ENCODE measurements at places on chromosomes 1 and 21.

DNA sequence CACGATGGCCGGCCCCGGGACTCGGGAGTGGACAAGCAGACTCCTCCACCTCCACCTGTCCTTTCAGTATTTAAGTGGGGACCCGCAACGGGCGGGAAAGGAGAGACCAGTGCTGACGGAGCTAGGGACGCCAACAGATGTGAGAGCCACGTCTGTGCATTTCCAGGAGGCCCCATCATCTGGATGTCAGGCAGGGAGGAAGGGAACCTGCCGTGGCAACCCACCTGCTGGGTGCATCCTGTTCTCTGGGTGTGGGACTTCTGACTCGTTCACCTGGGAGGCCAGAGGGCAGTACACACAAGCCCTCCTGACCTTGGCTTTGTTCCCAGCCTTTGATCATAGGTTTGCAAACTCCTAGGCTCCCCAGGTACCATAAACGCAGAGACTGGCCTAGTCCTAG, 5.6 kb upstream of the PCBP3 start:
- DNase-seq, result no peak

- no peak for DNase-seq
Measured at GRCh38 chr1:81004011-81004410, 796.7 kb upstream of the ADGRL2 start.

DNA sequence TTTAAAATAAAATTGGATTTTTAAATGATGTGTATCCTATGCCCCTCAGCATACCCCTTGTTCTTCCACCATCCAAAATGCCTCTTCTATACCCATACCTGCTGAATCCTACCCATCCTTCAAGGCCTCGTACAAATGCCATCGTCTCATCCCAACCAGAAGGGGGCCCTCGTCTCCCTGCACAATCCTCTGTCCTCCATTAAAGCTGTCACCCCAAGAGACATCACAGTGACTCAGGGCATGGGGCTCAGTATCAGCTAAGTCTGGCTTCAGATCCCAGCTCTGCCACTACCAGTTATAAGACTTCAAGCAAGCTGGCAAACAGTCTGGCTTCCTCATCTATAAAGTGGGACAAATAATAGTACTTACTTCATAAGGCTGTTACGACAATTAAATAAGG, 23.8 kb downstream of the IGFN1 start:
- no peak for DNase-seq

DNA sequence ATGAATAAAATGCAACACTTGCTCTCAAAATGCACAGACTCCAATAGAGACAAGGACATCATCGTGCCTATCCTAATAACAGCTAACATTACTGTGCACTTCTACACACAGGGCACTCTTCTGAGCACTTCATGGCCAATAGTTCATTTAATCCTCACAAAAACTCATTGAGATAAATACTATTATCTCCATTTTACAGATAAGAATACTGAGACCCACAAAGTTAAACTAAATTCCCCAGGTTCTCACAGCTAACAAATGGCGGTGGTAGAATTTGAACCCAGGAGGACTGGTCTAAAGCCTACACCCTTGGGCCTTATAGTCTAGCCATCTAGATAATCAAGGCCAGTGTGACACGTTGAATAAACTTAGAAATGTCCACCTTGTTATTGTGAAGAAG, 328.6 kb downstream of the RRAGC start:
- DNase-seq, result no peak

- DNase-seq, result no peak
Measured at GRCh38 chr1:45775794-45776193, 25.3 kb upstream of the IPP start.

DNA sequence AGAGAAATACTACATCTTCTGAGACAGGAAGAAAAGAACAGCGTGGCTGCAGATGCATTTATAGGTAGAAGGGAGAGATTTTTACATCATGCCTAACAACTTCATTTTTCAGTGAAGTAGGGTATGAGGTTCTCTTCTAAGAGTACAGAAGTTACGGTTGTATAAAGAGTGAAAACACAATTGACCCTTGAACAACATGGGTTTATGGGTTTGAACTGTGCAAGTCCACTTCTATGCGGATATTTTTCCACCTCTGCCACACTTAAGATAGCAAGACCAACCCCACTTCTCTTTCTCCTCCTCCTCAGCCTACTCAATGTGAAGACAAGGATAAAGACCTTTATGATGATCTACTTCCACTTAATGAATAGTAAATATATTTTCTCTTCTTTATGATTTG, 64.5 kb downstream of the RPAP2 start:
- no peak for DNase-seq

DNA sequence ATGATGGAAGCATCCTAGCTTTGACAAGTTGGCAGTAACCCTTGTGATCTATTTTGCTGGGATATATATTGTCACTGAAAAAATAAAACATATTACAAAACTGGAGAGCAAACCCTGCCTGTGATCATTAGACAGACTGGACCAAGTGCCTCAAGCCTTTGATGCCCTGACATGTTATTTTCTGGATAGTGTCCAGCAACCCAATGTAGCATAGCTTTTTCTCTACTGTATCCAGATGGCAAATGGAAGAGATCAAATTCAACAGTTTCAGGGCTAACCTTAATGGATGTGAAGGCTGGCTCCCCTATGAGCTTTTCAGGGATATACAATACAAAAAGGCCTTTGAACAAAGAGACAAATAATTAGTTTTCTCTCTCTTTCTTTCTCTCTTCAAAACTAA, 25.1 kb downstream of the WARS2 start:
- no peak for DNase-seq

GRCh38 chr1:65804584-65804983, 11.9 kb downstream of the PDE4B start:
- no peak for DNase-seq

All from CD4-positive, alpha-beta T cell treated with Interleukin-12 subunit alpha and Interleukin-12 subunit beta, for 1 hour (primary cell).